ENCODE measurements at places on chromosomes 6 and 20.

DNA sequence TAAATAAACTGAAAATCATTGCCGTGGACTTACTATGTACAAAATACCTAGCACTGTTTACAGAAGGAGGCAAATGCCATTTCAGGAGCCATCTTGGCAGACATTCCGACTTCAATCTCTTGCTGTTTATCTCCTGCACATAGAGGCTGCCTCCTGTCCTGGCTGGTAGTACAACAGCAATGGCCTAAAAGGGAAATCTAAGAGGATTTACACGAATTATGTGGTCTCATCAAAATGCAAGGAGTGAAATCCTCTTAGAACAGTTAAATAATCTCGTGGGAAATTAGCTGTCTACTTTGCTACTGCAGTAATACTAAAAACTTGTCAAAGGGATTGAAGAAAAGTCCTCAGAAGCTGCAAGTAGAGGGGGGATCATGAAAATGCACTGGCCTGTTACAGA lies 82.2 kb upstream of the SLC2A12 start:
- no peak for DNase-seq

DNA sequence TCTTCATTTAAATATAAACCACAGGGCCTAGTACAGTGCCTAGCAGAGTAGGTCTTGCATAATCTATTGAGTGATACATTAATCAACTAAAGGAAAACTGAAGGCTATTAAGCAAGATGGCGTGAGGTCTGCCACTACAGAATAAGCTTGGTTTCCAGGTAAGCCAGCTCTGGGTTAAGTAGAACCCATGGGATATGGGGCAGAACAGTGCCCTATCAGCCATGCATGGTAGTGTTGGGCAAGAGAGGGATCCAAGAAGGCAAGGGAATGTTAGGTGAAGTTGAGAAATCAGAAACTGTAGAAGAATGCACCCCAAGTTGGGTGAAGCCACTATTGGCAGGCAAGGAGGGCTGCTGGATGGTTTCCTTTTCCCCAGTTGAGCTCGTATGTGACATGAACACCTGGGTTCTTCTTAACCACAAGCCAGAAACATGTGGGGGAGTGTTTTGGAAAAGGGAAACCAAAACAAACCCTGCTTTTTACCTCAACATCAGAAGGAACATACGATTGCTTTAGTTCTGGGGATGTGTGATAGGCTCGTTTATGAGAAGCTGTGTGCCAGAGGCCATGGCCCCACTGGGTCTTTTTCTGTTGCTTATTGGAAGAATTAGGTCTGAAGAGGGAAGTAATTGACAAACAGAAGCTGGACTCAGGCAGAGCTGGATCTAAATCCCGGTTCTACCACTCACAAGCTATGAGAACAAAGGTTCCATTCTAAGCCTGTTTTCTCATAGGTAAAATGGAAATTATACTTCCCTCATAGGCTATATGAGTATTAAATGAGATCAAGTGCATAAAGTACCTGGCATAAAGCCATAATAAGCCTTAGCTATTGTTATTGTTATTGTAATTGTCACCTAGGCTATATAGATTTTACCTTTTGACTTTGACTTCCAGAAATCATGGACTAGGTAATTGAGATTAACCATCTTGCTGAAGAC lies 33.5 kb downstream of the NEDD9 start:
- DNase-seq = peak; percentile 54

DNA sequence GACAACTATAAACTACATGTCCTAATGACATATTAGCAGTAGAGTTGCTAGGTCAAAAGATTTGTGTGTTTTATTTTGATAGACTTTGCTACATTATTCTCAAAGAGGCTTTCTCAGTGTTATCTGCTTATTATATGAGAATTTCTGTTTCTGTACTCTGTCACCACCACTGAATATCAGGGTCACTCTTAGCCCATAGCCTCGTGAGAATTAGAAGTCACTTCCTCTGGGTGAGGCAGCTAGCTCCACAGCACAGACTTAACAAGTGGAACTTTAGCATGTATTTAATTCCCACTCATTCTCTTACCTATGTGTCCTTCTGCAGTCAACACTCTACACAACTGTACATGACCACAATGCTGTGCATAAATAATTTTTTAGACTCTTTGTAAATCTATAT lies 6.7 kb downstream of the PHACTR2 start:
- DNase-seq = no peak

GRCh38 chr20:25533920-25534700 lies 51.2 kb downstream of the NINL start:
- no peak for DNase-seq

DNA sequence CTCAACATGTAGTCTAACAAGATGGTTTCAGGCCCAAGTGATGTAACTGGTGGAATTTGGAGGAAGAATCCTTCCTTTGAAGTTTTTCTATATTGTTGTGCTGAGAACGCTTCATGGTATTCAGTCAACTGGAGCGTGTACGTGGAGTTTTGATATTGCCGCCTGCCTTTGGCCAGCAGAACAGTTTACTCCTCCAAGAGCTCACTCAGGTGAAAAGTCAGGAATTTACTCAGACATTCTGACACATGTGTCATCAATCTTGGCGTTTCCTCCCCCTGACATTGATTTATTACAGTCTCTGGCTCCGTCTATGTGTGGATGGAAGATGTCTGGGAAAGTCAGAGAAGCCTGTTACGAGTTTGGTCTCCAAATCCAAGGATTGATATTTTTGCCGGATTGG lies 19.0 kb upstream of the TGM2 start:
- DNase-seq = no peak

GRCh38 chr6:137552809-137553208 lies 58.6 kb upstream of the OLIG3 start:
- no peak for DNase-seq

DNA sequence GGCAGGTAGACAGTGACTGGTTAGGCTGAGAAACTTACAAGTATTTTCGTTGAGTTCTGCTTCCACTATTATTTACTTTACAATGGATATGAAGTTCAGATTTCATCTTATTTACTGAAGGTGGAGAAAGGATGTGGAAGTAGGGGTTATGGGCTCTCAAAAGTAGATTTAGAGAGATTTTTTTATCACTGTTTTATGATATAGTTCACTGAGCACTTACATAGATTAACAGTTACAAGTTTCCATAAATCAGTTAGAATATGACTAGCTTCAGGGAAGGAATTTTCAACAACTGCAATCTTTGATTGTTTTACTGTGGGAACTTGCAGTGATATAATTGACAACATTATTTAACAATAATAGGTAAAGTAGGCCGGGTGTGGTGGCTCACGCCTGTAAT lies 7.2 kb upstream of the TRMT11 start:
- DNase-seq = no peak

DNA sequence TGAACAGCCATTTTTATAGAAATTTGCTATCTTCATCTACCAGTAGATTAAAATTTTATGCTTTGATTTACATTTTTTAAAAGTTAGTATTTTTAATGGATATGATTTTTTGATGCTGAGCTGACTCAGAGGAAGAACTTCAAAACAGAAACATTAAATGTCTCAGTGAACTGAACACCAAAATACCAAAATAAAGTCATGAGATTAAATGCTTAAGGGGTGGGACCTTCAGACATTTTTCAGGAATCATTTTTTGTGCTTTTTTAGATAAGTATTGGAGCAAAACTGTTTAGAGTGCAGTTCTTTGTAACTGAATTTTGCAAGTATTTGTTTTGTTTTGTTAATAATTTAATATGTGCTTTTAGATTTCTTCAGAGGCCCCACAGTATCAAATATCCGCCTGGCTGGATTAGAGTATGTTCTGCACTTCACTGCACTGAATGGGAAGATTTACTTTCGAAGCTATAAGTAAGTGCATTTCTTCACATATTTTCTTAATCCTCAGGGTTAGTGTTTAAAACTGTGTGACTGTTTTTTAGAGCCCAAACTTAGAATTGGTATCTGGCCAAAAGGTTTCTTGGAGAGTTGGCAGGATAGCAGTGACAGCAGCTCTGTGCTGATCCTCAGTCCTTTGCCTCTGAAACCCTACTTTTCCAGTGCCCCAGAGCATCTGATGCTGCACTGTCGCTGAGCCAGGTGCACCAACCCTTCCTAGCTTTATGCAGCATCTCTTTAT lies 33.7 kb downstream of the RPF2 start:
- DNase-seq = no peak

GRCh38 chr6:157036245-157036711 lies 259.1 kb downstream of the ARID1B start:
- DNase-seq = no peak

DNA sequence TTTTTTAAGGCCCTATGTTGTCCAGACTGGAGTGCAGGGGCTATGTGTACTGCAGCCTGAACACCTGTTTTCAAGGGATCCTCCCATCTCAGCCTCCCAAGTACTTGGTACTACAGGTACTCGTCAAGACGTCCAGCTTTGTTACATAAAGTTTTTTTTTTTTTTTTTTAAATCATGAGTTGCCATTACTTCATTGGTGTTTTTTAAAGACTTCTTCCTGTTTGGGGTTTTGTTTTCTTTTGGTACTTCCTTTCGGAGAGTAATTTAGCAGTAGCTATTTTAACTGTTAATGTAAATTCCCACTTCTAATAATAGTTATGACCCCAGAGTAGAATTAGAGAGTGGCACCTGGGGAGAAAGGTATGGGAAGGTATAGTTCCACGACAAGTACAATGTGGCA lies 10.5 kb downstream of the ZNFX1 start:
- DNase-seq = no peak

DNA sequence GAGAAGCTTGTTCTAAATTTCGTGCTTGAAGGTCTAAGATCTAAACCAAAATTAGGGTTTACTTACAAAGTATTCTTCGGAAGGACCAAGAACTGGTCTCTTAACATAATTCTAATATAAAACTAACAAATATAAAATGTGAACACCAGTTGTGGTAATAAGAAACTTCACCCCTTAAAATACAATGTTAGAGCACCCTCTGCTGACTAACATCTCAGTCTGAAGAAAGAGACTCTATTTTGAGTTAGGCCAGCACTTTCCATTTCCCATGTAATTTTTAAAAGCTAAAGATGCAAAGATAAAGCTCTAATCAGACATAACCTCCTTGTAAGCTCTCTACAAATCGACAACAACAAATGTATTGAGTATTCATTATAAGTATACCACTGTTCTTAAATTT lies 24.6 kb downstream of the ATG5 start:
- peak; percentile 54 for DNase-seq

- no peak for DNase-seq
Measured at GRCh38 chr6:146595972-146596731, 2.6 kb upstream of the ADGB start.

DNA sequence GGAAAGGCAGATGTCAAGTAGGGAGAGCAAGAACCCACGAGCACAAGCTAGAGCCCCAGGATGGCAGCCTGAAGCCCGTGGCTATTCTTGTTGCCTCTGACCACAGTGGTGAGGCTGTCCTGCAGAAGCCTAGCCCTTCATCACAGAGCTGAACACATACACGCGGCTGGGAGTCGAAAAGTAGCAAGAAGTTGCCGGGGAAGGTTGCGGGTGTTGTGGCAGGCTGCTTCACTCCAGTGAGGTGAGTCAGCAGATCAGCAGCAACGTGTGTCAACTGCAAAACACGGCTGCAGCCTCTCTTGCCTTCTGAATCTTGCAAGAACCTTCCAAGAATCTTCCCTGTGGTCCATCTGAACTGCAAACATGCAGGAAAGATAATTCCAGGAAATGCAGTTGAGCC lies 10.6 kb upstream of the STX16 start:
- no peak for DNase-seq

DNA sequence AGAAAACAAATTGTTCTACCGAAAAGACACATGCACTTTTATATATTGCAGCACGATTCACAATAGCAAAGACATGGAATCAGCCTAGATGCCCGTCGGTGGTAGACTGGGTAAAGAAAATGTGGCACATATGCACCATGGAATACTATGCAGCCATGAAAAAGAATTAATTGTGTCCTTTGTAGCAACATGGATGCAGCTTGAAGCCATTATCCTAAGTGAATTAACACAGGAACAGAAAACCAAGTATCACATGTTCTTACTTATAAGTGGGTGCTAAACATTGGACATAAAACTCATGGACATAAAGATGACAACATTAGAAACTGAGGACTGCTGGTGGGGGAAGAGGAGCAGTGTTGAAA lies 32.4 kb downstream of the RALGAPB start:
- no peak for DNase-seq

- DNase-seq = no peak
Measured at GRCh38 chr20:53149890-53150205, 177.7 kb downstream of the TSHZ2 start.

- DNase-seq = no peak
Measured at GRCh38 chr6:80639181-80639629, 532.7 kb downstream of the BCKDHB start.

- no peak for DNase-seq
Measured at GRCh38 chr6:100774681-100775080, 106.4 kb downstream of the ASCC3 start.

- no peak for DNase-seq
Measured at GRCh38 chr20:33163856-33164762, 3.9 kb upstream of the BPIFA2 start.

- no peak for DNase-seq
Measured at GRCh38 chr20:41185013-41185757, 47.8 kb downstream of the PLCG1 start.

- no peak for DNase-seq
Measured at GRCh38 chr6:151247490-151247889, 7.7 kb downstream of the AKAP12 start.

GRCh38 chr6:156021746-156022396 lies 566.2 kb upstream of the NOX3 start:
- DNase-seq = no peak

GRCh38 chr6:142518126-142518525 lies 216.3 kb downstream of the ADGRG6 start:
- no peak for DNase-seq

DNA sequence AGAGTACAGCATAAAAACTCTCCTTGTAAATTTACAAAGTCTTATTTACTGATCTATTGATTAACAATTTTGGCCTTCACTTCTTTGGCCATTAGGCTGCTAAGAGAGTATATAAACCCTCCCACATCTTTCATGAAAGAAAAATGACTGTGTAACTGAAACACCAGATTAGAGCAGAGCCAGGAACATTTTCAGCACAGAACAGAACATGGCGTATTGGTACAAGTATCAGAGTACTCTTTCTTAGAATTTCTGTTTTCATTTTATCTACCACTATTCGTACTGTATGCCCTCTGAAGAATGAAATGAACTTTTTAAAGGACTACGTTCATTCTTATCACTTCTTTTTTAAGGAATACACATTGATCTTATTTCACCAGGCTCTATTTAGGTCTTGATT lies 550.2 kb downstream of the ADGRB3 start:
- no peak for DNase-seq

DNA sequence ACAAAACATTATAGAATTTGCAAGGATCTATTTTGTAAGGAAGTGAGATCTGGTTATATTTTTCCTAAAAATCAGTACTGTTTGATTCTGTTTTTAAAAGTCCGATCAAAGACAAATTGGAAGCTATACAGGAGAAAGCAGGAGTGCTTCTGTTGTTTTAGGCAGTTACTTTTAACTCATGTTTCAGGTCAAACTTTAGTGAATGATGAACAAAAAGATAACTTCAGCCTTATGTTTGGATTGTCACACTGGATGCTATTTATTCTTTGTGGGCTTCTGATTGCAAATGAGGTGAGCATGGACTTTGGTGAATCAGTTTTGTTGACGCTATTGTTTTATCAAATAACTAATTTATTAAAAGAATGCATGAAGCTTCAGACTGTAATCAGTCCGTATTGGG lies 228.7 kb upstream of the SLC35B3 start:
- DNase-seq = no peak
